Stimulated activated CD4-positive, alpha-beta T cell treated with anti-CD3 and anti-CD28 coated beads, Interleukin-4, amount 100 ng/mL, for 1 hour (primary cell): ENCODE measurements at places on chromosomes 13 and 19.

DNA sequence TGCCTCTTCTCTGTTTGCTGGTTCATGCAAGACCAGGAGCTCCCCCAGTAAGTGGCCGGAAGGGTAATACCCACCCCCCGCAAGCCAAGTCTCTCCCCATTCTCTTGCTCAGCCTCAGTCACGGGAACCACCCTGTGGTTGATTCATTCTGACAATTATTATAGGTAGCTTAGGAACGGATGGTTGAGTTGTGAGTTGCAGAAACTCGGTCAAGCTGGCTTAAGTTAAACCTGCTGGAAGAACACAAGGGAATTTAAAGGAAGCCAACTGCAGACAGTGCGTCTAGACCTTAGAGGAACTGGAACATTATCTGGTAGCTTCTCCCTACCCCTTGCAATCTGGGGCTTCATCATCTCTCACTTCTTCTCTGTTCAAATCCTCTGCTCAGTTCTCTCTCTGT is 8.9 kb downstream of the FPR1 start:
- DNase-seq = no peak

DNA sequence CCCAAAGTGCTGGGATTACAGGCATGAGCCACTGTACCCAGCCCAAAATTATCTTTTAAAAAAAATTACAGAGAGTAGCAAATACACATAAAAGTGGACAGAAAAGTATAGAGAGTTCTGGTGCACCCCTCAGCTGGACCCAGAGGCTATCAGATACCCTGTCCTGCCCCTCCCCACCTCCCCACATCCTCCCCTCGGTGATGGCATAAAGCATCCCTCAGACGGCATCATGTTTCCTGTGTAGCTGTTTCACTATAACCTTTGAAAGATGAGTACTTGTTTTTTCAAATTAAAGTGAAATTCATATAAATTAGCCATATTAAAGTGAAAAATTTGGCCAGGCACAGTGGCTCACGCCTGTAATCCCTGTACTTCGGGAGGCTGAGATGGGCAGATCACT is 20.1 kb downstream of the SLC27A1 start:
- no peak for DNase-seq

DNA sequence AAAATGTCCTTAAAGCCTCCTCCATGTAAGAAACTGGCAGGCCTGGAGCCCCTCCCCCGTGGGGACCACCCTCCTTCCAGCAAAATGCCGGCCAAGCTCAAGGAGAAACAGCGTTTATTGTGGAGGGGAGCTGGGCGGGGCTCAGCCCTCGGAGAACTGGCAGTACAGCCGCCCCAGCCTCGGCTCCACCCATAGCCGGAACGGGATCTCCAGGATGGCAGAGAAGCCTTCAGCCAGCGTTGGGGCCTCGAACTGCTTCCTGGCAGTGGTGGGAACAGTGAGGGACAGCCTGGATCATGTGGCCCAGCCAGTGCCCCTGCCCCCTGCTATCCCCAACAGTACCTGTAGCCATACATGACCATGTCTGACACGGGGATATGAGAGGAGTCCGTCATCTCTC is 6.3 kb downstream of the PNKP start:
- DNase-seq = no peak

DNA sequence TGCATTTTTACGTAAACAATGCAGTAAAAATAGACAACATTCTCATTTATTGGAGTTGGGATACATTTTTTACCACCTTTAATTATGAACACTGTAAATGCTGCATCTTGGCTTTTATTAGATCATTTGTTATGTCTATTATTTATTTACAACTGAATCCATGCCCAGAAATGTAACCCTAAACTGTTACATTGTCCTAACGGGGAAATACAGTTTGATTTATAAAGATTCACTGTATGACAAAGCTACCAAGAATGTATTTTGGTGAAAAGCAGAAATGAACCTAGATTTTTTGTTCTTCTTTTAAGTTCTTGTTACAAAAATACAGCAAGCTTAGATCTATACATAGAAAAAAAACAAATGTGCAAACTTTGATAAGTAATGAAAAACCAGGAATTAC is 1.1 kb downstream of the METTL21C start:
- DNase-seq = no peak

- DNase-seq = peak; percentile 67
Measured at GRCh38 chr13:22061371-22061805, 390.5 kb downstream of the FGF9 start.

GRCh38 chr19:15418231-15418578 is 583 bp downstream of the AKAP8L start:
- peak; percentile 20 for DNase-seq

- no peak for DNase-seq
Measured at GRCh38 chr13:40668335-40668734, 1.9 kb upstream of the FOXO1 start.

DNA sequence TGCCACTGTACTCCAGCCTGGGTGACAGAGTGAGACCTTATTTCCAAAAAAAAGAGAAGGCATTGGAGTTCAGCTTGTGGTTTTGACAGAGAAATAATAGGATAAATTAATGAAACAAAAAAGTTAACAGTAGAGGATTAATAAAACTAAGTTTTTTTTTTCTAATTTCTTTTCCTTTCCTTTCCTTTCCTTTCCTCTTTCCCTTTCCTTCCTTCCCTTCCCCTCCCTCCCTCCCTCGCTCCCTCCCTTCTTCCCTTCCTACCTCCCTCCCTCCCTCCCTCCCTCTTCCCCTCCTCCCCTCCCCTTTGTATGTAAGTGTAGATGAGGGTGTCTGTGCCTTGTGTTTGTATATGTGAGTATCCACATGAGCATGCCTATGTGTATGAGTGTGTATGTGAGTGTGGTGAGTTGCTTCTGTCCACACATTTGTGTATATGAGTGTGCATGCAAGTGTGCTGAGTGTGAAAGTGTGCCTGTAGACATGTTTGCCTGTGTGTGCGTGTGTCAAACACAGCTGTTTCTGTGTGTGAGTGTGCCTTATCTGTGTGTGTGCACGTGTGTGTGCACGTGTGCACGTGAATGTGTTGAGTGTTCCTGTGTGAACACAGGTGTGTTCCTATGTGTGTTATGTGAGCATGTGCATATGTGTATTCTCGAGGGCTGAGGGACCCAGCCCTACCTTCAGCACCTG is 12.5 kb upstream of the MZF1 start:
- DNase-seq = no peak

GRCh38 chr13:47621931-47622330 is 379.1 kb downstream of the SUCLA2 start:
- no peak for DNase-seq

- peak; percentile 51 for DNase-seq
Measured at GRCh38 chr19:29667901-29668341, 2.7 kb downstream of the PLEKHF1 start.

DNA sequence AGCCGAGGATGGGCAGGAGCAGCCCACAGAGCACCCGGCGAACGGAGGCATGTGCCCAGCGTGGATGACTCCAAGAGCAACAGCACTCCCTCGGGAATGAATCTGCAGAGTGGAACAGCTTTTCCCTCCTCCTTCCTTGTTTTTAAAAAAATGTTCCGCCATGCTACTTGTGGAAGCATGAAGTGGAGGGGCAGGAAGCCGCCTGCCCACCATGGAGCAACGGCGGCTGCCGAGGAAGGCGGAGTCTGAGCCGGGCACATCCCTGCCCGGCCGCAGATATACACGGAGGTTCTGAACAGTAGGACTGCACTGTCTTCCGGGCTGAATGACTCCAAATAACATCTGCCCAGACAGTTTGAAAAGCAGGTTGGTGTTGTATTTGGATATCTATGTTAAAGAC is 65.2 kb downstream of the SOX1 start:
- no peak for DNase-seq

- no peak for DNase-seq
Measured at GRCh38 chr19:49730166-49730565, 32.9 kb downstream of the TSKS start.

DNA sequence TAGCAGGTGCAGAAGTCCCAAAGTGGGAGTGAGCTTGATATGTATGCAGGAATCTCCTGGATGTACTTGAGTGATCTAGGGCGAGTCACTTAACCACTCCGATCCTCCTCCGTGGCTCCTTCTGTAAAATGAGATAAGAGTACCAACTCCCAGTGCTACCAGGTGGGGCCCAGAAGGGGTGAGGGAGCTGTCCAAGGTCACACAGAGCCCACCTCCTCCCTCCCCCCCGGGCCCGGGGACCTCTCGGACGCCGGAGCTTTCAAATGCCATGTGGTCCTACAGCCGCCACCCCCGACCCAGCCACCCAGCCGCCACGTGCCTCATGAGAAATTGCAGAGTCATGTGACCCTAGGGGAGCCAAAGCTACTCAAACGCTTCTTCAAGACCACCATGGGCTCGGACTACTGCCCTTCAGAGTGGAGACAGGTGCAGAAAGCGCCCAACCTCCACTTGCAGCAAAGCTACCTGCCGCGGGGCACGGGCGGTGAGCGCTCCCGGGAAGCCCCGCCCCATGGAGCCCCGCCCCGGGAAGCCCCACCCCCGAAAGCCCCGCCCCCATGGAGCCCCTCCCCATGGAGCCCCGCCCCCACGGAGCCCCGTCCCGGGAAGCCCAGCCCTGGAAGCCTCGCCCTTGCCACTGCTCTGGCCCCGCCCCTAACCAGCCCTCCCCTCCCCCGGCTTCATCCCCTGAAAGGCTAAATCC is 10.1 kb upstream of the ZNF358 start:
- DNase-seq = no peak

DNA sequence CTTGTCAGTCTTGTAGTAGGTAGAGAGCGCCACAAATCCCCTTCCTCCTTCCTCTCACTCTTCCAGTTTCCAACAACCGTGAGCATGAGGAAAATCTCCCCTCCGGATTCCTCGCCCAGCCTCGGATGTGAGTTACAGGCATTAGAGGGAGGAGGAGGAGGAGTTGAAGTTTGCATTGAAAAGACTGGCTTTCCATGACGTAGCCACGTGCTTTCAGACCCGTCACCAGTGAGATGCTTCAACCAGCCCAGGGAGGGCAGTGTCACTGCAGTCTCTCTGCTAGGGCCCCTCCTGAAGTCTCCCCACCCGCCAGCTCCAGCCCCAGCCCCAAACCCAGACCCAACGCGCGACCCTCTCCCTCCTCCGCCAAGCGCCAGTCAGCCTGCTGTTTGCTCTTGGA is 442 bp upstream of the FGF14 start:
- DNase-seq = peak; percentile 28

DNA sequence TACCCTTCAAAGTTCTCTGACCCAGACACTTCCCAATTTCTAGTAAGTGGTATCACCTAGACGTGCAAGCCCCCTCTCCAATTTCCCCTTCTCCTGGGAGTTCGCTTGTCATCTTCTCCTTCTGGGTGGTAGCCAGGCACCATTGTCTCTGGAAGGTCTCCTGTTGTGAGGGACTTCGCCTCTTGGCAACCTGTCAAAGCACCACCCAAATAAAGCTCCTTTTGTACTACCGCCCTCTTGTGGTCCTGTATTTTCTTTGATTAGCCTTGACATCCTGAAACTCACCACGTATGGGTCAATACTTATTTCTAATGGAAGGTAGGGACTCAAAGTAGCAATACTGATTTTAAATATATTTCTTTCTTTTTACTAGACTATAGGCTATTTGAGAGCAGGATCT is 8.2 kb downstream of the GPC5 start:
- no peak for DNase-seq

DNA sequence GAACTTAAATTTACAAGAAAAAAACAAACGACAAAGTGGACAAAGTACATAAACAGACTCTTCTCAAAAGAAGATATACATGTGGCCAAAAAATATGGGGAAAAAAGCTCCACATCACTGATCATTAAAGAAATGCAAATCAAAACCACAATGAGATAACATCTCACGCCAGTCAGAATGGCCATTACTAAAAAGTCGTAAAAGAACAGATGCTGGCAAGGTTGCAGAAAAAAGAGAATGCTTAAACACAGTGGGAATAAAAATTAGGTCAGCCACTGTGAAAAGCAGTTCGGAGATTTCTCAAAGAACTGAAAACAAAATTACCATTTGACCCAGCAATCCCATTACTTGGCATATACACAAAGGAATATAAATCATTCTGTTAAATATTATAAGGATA is 132.7 kb downstream of the UGGT2 start:
- DNase-seq = no peak

GRCh38 chr19:40247178-40247577 is 20.7 kb upstream of the CCNP start:
- DNase-seq = no peak

DNA sequence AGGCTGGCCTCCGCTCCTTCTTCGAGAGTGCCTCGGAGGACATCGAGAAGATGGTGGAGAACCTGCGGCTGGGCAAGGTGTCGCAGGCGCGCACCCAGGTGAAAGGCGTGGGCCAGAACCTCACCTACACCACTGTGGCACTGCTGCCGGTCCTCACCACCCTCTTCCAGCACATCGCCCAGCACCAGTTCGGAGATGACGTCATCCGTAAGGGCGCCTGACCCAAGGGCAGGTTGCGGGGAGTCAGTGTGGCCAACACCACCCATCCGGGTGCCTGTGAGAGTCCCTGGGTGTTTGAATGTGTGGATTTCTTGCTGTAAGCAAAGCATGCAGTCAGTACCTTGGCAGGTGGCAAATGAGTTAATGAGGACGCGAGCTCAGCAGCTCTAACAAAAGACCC is 78.8 kb downstream of the RYR1 start:
- no peak for DNase-seq

GRCh38 chr13:46382224-46382623 is 4.8 kb downstream of the RUBCNL start:
- DNase-seq = no peak

GRCh38 chr13:42649141-42649540 is 75.2 kb downstream of the TNFSF11 start:
- no peak for DNase-seq

DNA sequence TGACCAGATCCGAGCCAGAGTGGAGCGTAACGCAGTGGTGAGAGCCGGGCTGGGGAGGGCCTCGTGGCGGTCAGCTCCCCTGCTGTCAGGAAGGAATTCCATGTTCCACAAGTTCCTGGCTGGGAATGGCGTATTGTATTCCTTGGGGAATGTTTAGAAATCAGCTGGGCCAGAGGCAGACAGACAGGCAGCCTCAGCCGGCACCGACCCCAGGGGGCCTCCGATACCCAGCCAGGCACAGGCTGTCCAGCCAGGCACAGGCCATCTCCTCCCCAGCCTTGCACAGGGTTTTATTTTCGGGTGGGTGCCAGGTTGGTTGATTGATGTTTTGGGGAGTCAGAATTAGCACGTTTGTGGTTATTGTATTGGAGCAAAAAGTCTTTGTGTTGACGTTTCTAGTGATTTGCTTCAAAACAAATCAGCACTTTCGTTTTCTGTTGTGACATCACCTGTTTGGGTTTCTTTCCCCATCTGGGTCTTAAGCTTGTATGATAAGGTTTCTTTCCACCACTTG is 126.6 kb upstream of the MCF2L start:
- DNase-seq = no peak

DNA sequence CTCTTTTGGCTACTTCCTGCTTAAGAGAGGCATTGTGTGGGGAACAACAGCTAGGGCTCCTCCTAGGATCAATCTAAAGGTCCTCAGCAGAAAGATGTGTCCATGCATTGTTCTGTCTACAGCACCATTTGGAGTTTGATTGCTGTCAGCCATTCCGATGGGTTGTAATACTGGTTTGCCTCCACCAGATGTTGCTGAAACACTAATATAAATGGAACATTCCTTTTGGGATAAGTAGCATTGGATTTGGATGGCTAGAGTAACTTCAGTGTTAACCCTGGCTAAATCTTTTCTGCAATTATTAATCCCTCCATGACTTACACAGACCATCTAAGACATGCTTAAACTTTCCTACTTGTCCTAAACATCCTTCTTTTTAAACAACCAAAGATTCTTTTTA is 104.2 kb downstream of the TDRD3 start:
- no peak for DNase-seq

- DNase-seq = no peak
Measured at GRCh38 chr13:97011446-97012131, 17.3 kb upstream of the OXGR1 start.
